T-helper 2 cell (primary cell): ENCODE measurements at places on chromosomes 2 and 18.

- no peak for DNase-seq
Observed at GRCh38 chr2:237020090-237020489, 65.6 kb upstream of the COPS8 start.

- peak; percentile 55 for DNase-seq
Observed at GRCh38 chr2:85584857-85585780, 888 bp downstream of the VAMP5 start.

- DNase-seq: no peak
Observed at GRCh38 chr2:178211943-178212342, 17.6 kb downstream of the OSBPL6 start.

- peak; percentile 35 for DNase-seq
Observed at GRCh38 chr2:10297959-10298531, 4.7 kb upstream of the HPCAL1 start.

- DNase-seq: no peak
Observed at GRCh38 chr2:37742286-37742685, 70.8 kb upstream of the CDC42EP3 start.

- DNase-seq: no peak
Observed at GRCh38 chr2:41399437-41400087, 648.3 kb upstream of the PKDCC start.

GRCh38 chr2:176582176-176582575 lies 312.9 kb downstream of the MTX2 start:
- no peak for DNase-seq

DNA sequence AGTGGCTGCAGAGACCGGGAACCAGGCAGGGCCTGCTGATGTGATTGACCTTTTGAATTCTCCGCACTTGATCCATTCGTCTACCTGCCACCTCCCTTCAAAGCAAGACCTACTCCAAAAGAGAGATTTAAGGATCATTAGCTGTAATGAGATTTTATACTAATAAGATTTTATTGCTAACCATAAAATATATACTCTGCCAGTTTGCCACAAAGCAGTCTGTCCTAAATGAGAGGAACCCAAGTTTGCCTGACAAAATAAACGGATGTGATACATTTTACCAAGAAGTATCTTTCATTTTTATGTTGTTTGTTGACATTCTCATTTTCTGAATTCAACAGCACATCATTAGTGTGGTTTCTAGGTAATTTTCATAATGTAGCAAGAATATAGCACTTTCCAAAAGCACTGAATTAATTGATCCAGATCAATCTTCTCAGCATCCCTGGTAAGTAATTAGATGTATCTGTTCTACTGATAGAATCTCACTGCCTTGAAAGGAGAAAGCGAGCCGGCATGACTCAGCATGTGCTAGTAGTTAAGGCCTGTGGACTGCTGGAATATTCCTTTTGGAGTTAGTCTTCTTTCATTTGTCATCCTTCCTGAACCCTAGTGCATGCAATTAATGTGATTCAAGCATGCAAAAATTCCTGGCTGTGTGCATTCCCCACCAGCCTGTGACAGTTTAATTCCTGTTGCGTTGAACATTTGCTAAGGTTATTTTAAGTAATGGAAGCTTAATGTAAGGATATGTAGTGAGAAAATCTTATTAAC lies 128.5 kb downstream of the ARL6IP6 start:
- no peak for DNase-seq

GRCh38 chr2:35501076-35501475 lies 854.5 kb upstream of the CRIM1 start:
- no peak for DNase-seq
